EH (cell line): ENCODE measurements at places on chromosomes 2 and 18.

DNA sequence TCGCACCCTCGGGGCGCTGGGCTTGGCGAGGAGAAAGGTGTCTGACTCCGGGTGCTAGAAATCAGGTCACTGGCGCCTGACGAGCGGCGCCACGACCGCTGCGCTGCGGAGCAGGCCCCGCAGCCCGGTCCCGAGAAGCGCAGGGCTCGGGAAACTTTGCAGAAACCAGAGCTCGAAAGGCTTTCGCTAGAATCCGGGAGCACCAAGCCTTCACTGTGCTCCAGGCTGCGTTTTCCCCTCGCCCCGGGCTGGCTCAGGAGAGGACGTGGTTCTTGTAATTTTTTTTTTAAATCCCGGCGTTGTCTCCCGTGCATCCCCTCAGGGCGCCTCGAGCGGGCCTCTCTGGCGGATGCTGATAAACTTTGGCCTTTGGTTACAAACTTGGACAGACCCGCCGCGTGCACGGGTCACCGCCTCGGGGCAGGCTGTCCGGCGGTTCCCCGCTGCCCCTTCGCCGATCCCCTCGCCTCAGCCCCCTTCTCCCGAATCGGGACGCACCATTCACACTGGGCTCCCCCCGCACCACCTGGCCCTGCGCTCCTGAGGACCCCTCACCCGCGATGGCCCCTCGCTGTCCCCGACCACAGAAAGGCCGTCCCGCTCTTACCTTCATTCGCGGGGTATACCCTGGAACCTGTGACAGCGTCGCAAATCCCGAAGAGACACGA lies 419 bp downstream of the EPHA4 start:
- peak; percentile 56 for DNase-seq

- DNase-seq, result peak; percentile 93
Measured at GRCh38 chr2:226118471-226119429, 680.9 kb downstream of the IRS1 start.

GRCh38 chr2:60998628-60999545 lies 18.6 kb upstream of the PEX13 start:
- DNase-seq, result peak; percentile 56

DNA sequence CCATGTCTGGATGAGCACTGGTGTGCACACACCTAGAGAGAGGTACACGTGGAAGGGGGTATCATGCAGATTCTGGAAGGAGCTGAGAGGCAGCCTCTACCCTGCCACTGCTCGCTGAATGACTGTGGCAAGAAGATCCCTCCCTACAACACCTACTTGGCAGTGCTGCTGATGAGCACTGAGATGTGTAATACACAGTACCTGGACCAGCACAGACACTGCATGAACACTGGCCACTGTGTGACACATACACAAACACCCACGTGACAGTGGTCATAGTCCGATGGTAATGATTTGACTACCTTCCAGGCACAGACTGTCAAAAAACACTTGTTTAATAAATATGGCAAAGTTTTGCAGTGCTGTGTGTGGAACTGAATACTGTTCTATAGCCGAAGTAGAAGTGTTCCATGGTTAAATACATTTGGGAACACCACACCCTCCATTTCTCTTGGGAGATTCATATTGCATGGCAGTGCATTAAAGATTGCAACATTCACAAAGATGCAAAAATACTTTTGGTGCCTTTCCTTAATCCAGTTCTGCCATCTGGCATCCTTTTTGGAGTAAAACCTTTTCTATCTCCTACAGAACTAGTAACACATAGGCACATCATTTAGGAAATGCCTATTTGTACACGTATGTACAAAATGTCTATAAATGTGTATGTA lies 29.6 kb downstream of the MRPS5 start:
- no peak for DNase-seq

GRCh38 chr18:11668441-11669169 lies 20.5 kb upstream of the GNAL start:
- no peak for DNase-seq

DNA sequence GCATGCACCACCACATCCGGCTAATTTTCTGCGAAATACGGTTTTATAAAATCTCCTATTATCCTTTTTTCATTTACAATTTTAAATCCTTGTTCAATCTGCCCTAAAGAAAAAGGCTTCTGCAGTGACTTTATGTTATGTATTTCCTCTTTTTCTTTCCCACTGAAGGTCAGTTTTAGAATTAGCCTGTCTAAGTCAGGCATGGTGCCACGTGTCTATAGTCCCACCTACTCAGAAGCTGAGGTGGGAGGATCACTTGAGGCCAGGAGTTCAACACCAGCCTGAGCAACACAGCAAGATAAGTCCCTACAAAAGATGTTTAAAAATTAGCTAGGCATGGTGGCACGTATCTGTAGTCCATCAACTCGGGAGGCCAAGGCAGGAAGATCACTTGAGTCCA lies 39.8 kb upstream of the TNFRSF11A start:
- no peak for DNase-seq

GRCh38 chr2:197647961-197648690 lies 27.3 kb downstream of the RFTN2 start:
- peak; percentile 14 for DNase-seq

DNA sequence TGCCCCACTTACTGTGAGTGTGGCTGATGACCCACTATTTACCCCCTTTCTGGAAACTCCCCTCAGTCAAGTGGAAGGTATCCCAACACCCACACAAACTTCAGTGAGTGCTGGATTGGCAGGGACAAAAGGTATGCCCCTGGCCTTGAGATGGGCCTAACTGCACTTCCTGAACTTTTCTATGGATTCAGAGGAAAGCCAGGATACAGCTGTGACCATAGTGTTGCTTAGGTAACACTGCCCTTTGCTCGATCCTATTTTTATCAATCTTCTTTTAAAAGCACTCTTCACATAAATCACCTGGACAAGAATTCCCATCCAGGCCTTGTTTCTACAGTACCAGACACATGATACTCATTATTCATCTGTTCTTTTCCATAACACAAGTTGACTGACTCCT lies 671.5 kb upstream of the SLC8A1 start:
- no peak for DNase-seq

GRCh38 chr18:48962994-48963561 lies 12.3 kb upstream of the SMAD7 start:
- no peak for DNase-seq

GRCh38 chr18:51807336-51807735 lies 532.7 kb upstream of the DCC start:
- DNase-seq, result no peak

GRCh38 chr2:170524828-170525565 lies 190.1 kb upstream of the SP5 start:
- peak; percentile 6 for DNase-seq

GRCh38 chr2:202693503-202693902 lies 58.7 kb downstream of the FAM117B start:
- no peak for DNase-seq

- DNase-seq, result no peak
Measured at GRCh38 chr2:150974234-150974633, 287.4 kb downstream of the RBM43 start.

DNA sequence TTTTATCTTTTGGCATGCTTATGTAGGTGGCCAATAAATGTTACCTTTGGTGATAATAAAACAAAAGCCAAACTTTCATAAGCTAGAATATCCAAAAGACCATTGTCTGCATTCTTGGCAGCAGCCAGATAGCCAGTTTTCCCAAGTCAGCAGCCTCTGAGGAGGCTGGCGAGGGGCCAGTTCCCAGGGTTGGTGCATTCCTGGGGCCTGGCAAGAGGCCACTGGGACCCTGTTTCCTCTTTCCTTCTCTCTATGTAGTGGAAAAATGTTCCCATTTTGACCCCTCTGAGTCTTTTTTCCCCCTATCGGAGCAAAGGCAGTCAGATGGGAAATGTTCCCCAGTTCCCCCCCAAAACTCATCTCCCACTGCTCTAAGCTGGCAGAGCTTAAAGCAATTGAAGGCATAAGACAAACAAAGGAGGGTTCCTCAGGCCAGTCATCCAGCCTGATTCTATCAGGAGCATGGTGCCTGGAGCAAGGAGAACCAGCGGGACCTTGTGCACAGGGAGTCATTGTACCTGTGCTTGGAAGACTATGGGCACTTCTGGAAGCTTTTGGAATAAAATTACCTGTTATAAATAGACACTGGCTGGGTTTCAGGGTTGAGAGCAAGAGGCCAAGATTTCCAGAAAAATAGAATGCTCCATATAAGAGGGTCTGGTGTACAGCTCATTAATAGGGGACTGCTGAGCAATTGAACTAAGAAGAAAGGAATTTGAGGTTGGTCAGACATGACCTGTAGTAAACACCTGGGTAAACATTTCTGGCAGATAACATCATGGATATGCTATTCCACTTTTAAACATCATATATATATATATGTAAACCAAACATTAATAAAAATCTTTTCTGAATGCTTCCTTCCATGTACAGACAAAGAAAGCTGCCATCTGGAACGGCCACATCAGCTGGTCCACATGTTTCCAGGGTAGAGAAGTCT lies 63.4 kb downstream of the NCKAP5 start:
- DNase-seq, result peak; percentile 89

DNA sequence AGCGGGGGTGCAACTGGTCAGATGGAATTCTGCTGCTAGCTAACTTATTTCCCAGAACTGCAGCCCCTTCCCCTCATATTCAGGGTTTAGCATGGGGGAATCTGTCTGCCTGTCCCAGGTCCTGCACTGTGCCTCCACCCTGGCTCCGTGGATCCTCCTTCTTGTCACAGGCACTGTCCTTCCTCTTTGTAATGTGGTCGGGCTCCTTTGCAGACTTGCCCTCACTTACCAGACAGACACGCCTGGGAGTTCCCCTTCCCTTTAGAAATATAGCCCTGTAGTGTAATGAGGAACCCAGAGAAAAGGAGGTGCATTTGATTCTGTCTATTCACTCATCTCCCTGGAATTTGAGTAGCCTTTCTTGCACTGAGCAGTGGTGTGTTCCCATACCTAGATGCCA lies 108.7 kb downstream of the TRIM43 start:
- DNase-seq, result no peak

GRCh38 chr2:29106256-29106655 lies 9.0 kb upstream of the CLIP4 start:
- no peak for DNase-seq

- DNase-seq, result no peak
Measured at GRCh38 chr18:10705786-10706185, 180.0 kb downstream of the NAPG start.

DNA sequence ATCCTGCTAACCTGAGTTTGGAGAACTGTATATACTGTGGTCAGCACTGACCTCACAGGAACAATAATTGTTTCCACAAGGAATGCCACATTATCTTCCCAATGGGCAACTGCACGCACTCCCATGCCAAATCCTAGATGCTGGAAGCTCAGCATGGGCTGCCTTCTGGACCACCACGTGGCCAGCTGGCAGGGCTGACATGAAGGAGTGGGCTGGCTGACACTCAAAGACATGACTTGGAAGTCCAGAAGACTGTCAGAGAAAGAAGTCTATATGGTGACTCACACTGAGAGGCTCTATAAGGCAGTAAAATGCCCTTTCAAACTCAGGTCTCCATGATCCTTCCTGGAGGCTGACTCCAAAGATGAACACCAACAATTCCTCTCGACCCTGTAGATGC lies 98.4 kb upstream of the RNF152 start:
- DNase-seq, result peak; percentile 81

- peak; percentile 76 for DNase-seq
Measured at GRCh38 chr2:207333599-207334300, 168.0 kb upstream of the KLF7 start.

- no peak for DNase-seq
Measured at GRCh38 chr18:24009246-24009645, 5.3 kb upstream of the TTC39C start.

DNA sequence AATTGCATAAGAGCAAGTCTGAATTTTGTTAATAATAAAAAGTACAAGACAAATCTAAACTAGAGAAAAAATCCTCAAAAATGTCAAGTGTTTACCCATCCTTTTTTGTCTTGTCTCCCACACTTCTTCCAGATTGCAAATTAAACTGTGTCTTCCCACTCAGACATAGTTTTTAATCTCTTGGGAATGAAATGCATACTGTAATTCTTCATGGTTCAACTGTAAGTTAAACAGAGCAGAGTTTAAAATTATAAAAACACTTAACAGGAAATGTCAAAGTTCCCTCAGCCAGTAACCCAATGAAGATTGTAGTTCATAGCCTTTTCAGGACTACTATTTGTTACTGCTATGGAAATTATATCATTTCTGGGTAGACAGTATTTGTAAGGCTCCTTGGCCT lies 171.8 kb downstream of the UBE2E3 start:
- peak; percentile 18 for DNase-seq

DNA sequence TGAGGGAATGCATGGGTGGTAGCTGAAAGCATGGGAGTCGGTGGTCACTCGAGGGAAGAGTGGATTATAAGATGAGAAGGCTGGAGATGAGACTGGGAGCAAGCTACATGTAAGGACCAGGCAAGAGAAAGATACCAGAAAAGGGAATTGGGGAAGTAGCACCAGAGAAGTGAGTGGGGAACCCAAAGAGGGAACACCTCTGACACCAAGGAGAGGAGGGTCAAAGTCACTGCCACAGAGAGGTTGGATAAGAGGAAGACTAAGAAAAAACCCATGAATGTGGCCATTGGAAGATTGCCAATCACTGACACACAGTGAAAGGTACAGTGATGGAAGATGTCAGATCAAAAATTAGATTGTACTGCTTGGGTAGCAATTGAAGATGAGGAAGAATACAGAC lies 473.9 kb downstream of the BCL11A start:
- DNase-seq, result no peak

- DNase-seq, result no peak
Measured at GRCh38 chr2:187549193-187549592, 5.0 kb downstream of the TFPI start.
